ENCODE measurements at places on chromosomes 5 and 9.

DNA sequence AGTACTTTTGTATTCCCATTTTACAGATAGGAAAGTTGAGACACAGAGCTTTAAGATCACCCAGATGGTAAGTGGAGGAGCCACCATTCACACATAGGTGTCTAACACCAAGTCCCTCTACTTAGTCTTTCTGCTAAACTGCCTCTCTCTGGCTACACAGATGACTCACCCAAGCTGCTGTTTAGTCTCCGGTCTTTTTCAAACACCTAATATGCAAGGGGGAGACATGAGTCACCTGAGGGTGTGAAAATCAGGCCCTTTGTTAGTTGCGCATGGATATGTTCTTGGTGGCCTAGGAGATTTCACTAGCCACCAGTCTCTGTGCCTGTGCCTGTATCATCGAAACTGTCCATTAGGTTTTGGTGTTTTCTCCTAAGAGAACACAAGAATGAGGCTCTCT lies 117.8 kb downstream of the MAST4 start:
- DNase-seq, result no peak

- DNase-seq, result no peak
Measured at GRCh38 chr5:128534726-128535125, 3.3 kb downstream of the FBN2 start.

GRCh38 chr5:152532714-152533113 lies 127.6 kb upstream of the NMUR2 start:
- DNase-seq, result no peak

GRCh38 chr5:80698369-80698768 lies 43.6 kb upstream of the DHFR start:
- no peak for DNase-seq

- no peak for DNase-seq
Measured at GRCh38 chr5:167949435-167949834, 342.0 kb upstream of the WWC1 start.

DNA sequence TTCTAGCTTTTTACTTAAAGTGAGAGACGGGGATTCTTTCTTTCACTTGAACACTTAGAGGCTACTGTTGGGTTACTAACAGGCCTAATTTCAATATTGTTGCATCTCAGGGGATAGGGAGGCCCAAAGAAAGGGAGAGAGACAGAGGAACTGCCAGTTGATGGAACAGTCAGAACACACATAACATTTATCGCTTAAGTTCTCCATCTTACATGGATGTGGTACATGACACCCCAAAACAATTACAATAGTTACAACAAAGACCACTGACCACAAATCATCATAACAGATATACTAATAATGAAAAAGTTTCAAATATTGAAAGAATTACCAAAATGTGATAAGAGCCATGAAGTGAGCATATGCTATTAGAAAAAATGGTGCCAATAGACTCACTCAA lies 4.3 kb upstream of the RIC1 start:
- DNase-seq, result no peak

DNA sequence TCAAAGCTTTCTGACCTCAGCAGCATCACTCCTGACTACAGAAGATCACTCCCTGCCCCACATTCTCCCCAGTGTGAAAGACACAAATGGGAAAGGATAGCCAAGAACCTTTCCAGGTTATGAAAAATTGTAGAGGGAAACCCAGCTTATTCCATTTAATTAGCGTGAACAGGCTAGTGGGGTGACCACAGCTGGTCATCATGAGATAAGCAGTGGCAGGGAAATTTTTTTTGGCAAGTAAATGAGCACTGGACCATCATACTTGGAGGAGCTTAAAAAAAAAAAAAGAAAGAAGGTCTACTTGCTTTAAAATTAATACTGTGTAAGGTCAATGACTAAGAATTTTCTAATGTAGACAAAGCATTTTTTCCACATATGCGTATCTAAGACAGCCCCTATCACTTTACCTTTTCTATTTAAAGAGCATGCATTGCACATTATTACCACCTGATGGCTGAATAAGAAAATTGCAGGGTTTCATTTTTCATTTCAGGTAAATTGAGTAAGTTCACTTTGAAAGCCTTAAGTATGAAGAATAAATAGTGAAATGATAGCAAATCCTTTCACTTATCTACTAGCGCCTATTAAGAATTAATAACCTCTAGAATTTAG lies 123.6 kb downstream of the ELAVL2 start:
- no peak for DNase-seq

DNA sequence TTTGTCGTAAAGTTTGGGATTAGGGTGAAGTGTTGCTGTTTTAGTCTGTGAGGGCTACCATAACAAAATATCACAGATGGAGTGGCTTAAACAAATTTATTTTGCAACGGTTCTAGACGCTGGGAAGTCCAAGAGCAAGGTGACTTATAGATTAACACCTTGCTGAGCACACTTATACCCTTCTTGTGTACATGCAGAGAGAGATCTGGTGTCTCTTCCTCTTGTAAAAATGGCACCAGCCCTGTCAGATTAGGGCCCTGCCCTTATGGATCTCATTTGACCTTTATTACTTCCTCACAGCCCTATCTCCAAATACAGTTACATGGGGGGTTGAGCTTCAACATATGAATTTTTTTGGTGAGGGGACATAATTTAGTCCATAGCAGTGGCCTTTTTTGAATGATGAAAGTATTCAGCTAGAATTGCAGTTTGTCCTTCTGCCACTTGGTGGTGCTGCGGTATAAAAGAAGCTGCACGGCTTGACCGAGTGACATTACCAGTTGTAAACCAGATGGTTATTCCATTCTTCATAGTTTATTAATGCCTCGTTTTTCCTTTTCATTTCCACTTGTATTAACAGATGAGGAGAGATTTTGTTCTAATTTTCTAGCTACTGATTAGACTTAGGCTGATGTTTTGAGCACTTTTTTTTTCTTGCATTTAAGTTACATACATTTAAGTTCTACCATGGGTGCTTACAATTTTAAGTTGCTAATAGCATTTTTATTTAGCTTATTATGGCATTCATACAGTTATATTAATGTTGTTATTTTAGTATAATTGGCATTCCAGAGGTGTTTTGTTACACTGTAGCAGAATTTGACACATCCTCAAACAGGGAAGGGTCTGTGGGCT lies 19.4 kb downstream of the DCP2 start:
- peak; percentile 53 for DNase-seq

DNA sequence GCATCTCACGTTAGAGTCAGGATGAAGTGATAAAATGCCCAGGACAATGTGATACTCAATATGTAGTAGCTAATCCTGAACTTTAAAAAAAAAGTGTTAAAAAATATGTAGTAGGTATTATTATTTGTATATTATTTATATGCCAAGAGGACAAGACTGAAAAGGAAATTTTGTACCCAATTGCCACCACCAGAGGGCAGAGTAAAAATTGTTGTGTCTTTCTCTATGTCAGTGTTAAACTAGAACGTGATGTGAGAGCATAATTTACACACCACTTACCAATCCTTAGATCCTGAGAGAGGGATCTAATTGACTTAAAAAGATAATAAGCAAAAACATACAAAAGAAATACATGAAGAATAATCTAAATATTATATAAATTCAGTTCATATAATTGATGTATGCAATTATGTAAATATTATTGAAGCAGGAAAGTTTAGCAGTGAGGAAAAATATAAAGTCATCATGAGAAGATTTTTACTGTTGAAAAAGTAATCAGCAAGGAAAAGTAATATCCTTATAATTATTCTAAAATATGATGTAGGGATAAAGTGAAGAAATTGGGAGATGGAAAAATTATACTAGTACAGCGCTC lies 288.9 kb downstream of the RAB3C start:
- DNase-seq, result no peak

- no peak for DNase-seq
Measured at GRCh38 chr5:53359916-53360517, 120.4 kb upstream of the FST start.

DNA sequence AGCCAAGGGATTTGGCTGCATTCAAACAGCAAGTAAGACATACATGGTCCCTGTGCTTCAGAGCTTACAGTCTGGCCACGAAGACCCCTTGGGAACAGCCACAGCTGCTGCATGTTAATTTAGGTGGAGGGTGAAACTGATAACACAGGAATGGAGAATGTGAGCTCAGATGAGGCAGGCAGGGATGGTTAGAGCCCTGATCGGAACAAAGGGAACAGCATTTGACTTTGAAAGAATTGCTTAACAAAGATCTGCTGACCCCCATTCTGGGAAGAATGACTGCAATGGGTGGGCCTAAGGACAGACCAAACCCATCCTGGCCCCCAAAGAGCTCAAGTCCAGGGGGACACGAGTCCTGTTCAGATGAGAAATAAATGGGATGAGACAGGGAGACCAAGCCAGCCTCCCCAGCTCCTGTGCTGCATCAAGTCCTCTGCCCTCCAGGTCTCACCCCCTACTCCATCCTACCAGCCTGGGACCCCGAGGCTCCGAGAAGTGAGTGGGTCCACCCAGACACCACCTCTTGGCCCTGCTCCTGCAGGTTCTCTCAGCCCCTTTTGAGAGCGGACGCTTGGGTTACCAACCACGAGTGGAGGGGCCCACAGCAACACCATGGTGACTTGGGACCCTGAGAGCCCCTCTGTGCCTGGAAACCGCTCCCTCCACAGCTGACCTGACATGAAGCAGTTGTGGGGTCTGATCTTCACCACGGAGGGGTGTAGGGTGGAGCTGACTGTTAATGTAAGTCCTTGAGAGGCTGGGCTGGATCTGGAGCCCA lies 50.8 kb downstream of the OLFM1 start:
- no peak for DNase-seq

DNA sequence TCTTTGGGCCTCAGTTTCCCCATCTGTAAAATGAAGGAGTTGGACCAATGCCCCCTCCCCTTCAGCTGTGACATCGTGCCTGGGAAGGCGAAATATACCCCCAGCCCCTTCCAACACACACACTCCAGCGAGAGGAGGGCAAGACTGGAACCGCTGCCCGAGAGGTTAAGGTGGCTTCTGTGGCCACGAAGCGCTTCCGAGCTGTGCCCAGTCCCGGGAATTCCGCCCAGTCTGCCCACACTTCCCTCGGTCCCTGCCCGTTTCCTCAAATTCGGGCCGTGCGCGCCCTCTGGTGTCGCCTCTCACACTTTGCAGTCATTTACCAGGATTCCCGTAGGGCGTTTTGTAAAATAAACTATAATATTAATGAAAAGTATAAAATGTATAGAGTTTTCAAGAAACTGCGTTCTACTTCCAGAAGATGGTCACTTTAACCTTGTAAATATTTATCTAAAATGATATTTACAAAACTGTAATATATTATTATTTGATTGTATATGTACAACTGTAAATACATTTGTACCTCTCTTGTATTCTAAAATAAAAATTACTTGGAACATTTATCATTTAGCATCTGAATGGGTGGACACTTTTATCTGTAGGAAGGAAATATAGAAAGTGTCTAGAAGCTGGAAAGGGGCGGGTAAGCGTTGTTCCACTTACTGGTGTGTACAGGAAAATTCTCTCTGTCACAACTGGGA lies 11.0 kb upstream of the EXOSC2 start:
- peak; percentile 78 for DNase-seq

DNA sequence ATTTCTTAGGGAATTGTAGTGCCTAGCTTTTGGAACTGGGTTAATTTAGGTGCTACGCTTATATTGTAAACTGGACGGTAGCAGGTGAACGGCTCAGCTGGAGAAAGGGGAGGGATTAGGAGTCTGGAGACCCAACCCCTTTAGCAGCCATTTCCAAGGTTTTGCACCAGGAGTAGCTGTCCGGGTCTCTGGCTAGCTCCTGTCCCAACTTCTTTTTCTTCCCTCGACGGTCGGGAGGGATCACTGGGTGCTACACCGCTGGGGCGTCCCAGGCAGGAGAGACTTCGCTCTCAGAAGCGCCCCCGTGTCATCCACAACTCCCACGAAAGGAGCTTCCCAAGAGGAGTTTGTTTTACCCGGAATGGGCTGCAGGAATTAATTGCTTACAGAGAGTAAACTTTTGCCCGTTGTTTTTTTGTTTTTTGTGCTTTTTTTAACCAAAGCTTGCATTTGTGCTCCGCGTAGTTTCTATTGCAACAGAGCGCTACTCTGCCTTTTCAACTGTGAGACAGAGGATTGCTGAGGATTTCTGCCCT lies 1640.9 kb upstream of the C9orf72 start:
- DNase-seq, result no peak

DNA sequence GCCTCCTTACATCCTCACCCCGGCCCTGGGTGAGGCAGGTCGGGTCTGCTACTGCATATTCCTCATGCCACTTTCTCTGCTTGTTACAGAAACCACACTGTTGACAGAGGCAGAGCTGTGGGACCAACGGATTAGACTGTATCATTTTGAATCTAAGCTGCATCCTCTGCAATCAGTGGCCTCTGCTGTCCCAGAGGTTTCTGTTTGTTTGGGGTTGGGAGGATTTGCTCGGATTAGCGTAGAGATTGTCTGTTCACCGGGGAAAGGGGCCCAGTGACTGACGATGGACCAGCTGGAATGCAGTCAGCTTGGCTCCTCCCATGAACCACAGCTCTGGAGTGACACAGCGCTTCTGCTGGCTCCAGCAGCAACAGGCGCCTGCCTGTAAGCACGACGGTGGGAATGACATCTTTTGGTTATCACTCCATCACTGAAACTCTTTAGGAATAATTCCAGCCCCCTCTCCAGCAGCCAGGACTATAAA lies 37.3 kb upstream of the ADRA1B start:
- peak; percentile 21 for DNase-seq

DNA sequence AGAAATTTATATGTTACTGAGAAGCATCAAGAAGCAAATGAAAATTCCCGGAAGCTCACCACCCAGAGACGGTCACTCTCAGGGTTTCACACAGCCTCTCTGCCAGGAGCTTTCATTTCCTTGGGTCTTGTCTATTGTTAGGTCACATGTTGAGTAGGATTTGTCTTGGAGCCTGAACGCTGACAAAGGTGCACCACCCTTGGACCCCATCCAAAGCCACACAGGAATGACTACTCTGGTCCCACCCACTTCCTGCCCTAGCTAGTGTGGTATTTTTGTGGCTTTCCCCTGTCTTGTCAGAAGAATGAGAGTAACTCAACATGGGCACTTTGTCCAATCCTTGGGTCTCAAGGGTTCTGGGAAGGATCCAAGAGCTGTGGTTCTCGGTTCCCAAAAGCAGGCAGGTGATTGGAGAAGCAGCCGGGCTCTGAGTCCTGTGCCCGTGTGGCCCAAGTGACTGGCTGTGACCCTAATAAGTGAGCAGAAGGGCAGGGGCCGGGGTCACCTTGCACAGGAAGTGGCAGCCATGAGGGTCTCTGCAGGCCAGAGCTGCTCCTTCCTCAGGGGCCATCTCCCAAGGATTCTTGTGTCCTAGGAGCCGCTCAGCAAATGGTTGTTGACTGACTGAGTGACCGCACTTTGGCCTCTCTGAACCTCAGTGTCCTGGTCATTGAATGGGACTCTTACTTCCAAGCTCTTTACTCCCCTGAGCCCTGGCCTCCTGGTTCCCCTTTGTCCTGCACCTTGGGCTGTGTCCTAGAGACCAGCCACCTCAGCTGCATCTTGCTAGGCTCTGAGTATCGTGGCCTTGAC lies 6.9 kb downstream of the FGD3 start:
- no peak for DNase-seq

DNA sequence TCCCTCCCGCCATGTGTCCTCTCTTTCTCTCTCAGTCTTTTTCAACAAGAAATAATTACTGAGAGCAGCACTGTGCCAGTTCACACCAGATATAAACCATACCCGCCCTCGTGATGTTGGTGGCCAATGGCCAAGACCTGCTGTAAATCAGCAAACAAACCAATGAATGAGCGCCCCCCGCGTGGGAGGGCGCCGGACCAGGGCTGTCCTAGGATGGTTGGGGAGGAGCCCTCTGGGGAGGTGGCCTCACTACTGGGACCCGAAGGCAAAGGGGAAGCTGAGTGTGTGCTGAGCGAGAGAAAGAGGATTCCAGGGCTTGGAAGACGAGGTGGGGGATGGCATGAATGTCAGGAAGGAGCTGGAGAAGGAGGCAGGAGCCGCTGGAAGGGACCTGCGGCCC lies 51.2 kb upstream of the BARHL1 start:
- no peak for DNase-seq

GRCh38 chr9:115328228-115328627 lies 210.3 kb upstream of the TNC start:
- DNase-seq, result no peak
